ENCODE measurements at places on chromosomes 4 and X.

GRCh38 chrX:97215186-97215585 is 331.5 kb downstream of the RPA4 start:
- no peak for DNase-seq

- DNase-seq, result no peak
Measured at GRCh38 chr4:56414135-56414670, 21.2 kb downstream of the PPAT start.

DNA sequence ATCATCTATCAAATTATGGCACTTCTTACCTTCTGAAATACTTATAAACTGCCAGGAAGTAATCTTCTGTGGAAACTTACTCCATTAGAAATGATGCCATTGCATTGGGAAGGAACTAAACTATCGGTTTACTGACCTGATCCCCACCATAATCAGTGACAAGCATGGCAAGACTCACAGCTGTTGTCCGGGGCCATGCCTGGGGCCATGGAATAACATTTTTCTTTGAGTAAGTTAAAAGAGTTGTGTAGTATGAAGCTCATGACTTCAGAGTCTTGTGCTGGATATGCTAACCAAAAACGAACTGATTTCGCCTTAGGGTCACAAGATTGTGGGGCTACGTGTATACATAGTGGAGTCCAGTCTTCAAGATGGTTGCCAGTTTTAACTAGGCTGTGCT is 15.4 kb downstream of the MTHFD2L start:
- no peak for DNase-seq

DNA sequence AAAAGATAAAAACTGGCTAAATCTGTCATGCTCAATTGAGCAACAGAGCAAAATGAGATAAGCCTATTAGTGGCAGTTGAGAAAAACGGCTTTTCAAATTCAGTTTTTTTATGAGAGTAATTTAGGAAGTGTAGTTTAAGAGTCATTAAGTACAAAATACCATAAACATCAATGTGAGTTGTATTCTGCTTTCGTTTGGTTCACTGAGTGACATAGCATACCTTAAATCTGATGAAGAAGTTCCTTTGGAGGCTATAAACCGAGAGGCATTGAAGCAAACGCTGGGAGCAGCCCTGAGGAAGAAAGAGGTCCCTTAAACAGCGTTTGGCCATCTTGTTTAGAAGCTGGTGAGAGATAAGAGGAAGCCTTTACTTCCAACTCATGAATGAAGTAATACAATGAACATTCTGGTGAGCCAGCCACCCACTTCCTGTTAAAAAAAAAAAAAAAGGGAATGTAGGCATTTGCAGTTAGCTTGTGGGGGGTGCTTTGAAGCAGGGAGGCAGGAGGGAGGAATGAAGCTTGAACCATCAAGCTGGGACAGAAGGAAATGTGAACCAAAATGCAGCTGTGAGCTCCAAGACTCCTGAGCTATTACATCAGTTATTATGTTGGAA is 132.3 kb downstream of the ZNF330 start:
- no peak for DNase-seq

- no peak for DNase-seq
Measured at GRCh38 chr4:65456579-65456978, 213.7 kb downstream of the EPHA5 start.

- DNase-seq, result no peak
Measured at GRCh38 chr4:183960962-183961541, 55.9 kb downstream of the STOX2 start.

DNA sequence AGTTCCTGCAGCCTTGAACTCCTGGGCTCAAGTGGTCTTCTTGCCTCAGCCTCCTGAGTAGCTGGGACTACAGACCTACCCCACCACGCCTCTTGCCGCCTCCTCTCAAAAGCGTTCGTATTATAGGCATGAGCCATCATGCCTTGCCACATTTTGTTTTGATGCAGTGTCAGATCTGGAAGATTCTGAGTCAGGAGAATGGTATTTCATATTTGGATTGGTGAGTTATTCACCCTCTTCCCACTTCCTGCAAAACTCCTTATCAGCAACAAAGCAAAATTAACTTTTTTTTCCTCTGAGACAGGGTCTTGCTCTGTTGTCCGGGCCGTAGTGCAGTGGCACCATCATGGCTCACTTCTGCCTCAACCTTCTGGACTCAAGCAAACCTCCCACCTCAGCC is 29.6 kb downstream of the REST start:
- DNase-seq, result no peak

DNA sequence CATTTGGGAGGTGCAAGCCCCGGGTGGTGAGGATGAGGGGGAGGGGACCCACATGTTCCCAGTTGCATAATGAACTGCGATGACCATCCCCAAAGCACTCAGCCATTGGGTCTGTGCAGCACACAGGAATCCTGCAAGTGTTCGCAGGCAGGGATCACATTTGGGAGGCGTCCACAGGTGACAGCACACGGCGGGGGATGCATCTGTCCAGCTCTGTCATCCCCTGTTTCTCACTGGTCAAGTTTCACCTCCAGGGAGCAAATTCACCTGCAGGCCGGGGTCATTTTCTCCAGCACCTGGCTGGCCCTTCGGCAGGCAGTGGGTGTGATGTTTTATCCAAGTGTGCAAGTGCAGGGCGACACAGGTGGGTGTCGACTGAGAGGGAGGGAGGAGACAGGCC is 33.3 kb upstream of the SORCS2 start:
- DNase-seq, result no peak

DNA sequence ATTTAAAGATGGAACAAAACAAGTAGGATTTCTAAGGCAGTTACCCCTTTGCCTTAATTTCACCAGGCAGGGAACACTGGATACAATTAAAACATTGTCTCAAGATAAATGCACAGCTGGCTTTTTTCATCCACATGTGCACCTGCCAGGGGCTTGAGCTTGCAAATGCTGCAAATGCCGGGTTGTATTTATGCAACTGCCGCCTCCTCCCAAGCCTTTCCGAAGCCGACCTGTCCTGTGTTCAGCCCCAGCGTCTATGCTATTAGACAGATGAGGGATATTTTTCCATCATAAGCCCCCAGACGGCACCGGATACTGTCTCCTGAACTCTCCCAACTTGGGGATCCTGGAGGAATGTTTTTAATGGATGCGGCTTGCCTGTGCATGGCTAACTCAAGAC is 251.6 kb downstream of the CRLF2 start:
- DNase-seq, result no peak

DNA sequence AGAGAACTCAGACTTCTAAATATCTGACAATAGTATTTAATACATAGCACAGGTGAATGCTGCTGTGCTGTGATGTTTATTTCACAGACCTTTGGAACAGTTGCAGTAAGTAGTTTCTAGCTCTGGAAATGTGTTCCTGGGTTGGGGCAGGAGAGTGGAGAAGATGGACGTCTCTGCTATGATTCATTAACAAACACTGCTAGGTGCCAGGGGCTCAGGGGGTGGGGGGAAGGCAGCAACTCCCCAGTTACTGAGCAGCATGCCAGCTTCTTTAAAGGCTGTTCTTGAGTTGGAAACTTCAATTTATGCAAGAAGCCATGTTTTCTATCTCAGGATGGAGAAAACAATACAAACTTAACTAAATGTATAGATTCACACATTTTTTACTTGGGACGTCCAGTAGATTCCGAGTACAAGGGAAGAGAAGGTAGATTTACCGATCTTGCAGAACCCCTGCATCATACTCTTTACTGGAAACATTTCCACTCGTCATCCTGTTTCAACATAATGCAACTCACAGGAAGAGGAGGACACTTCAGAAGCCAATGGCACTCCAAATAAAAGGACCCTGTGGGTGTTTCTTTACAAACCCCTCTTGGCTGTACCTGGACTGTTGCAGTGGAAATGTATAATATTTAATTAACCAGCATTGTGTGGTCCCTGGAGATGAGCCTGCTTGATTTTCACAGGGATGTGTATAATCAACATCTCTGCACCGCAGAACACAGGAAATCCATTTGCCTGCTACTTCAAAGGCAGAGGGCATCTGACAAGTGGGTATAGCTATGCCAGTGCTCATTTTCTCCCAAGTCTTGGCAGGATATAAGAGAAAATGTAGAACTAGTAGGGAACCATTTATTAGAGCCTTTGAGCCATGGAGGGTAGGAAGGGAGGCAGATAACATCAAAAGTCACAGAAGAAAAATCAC is 171.4 kb downstream of the SH3KBP1 start:
- DNase-seq, result no peak

- no peak for DNase-seq
Measured at GRCh38 chr4:142777045-142777743, 68.9 kb downstream of the INPP4B start.

DNA sequence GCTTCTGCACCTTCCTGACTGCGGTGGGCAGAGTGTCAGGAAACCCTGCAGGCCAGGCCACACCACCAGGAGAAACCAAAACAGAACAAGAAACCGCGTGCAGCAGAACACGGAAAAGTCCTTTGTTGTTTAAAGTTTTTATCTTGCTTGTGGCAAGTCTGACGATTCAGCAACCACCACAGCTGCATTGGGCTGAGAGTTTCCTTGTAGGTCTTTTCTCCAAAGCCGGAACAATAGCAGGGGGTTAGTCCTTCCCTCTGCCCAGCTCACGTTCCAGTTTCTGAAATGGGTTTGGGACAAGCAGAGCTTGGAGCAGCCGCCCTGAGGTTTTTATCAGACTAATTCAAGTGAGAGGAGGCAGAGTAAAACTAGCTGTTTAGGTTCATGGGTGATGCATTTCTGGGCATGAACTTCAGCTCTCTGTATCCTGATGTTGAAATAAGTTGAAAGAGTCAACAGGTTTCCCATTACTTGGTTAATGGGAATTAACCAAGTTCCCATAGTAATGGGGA is 216.9 kb downstream of the PTTG2 start:
- DNase-seq, result peak; percentile 22

- no peak for DNase-seq
Measured at GRCh38 chr4:156336511-156336910, 382.8 kb upstream of the CTSO start.

DNA sequence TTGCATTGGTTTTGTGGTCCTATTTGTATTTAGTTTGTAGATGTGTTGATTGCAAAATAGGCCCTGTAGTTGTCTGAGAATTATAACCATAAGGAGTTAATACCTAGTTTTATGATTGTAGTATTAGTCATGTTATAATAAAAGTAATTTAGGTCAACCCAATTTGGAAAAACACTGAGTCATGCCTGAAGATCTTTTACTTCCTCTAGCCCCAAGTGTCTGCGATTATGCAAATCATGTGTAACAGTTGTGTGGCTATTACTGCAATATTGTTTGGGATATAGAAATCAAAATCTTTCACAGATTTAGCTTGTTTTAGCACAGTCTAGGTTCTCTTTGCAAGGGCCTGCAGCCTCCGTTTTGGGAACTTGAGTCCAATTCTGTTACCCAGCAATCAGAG is 12.6 kb downstream of the SRD5A3 start:
- DNase-seq, result no peak

DNA sequence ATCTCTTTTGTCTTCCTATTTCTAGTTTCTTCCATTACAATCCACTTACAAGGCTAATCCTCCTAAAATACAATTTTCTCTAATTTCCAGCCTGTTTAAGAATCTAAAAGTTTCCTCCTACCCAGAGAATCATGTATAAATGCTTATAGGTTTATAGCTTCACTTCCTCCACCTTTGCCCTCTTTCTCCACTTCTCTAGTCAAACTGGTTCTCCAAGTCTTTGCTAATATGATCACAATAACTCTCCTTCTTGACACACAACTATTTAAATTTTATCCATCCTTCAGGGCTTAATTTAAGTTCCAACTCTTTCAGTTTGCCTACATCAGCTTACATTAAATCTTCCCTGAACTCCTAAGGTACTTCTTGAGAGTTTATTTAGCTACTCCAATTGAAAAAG is 69.2 kb downstream of the RPS6KA6 start:
- DNase-seq, result no peak

GRCh38 chrX:56232221-56233082 is at the start of gene KLF8:
Gene KLF8, plus strand, starts transcription at chrX:56232356. Its CDS starts 979 bp downstream, at chrX:56233335.
- DNase-seq, result peak; percentile 9

DNA sequence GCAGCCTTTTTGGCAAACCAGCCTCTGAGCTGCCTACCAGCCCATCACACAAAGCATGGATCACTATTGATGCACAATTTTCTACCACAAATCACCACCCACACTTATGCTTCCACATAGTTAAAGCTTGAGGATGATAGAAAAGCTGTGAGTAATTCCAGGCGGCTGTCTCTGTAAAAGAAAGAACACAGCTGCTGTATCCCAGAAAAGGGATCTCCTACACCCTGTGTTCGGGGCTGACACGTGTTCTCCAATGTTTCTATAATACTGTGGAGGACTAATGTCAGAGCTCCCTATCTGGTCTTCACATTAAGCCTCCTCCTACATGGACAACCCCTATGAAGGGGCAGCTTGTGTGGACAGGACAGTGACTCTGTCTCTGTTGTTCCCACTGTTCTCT is 12.5 kb upstream of the BRS3 start:
- no peak for DNase-seq
